H7 (cell line): ENCODE measurements at places on chromosomes 1 and 21. TPM values are rescaled to one million over a fixed set of nuclear protein-coding genes. Genes with fewer than 3 reads are reported as not detected.
A peak's percentile ranks its signal among the peaks of the same experiment; 100 is the strongest.

- DNase-seq = no peak
Observed at GRCh38 chr21:29224006-29224405, 74.7 kb upstream of the BACH1 start.

DNA sequence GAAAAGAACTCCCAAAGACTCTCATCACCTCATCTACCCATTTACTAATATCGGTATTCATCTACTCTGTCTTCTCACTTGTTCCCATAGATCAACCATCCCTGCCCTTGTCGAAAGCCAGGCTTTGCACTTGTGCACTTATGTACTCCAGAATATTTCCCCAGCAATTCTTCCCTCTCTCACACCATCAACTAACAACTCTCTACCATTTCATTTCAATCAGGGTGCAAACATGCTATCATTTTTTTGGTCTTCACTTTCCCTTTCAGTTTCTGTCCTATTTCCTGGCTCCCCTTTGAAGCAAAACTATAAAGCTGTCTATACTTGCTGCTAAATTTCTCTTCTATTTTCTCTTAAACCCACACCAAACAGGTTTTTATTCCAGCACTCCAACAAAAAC lies 6.7 kb downstream of the C1orf105 start:
- no peak for DNase-seq

- DNase-seq = no peak
Observed at GRCh38 chr21:36117286-36117741, 17.6 kb upstream of the CBR3 start.

- peak; percentile 91 for DNase-seq
Observed at GRCh38 chr1:228149406-228150119, at the start of gene GJC2. Gene GJC2, plus strand, starts transcription at chr1:228149930. Its CDS starts 7,829 bp downstream, at chr1:228157759.

Gene AMY1B
- total RNA-seq = not detected in 2 replicates

Gene KIF14
- 16.3 and 26.9 TPM in 2 replicates for total RNA-seq

Gene PMF1
- total RNA-seq = 286 and 290 TPM in 2 replicates
